Stimulated activated CD8-positive, alpha-beta memory T cell treated with anti-CD3 and anti-CD28 coated beads, Interleukin-7, amount 100 ng/mL, for 48 hours (primary cell): ENCODE measurements at places on chromosomes 3 and 15.

DNA sequence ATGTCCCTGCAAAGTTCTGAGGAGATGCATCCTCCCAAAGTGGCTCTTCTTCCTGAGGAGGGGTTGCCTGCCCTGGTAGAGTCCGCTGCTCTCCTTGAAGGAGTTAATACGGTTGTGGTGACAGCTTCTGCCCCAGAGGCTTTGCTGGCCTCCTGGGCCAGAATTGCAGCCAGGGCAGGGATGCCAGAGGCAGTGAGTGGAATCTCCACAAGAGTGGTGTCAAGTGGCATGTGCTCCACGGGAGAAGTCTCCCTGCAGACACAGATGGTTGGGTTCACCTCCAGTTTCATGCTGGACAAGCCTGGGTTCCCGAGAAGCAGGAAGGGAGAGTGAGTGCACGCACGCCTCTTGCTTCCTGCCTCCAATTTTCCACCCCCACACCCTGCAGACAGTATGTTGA is 105.5 kb downstream of the SLC25A26 start:
- no peak for DNase-seq

DNA sequence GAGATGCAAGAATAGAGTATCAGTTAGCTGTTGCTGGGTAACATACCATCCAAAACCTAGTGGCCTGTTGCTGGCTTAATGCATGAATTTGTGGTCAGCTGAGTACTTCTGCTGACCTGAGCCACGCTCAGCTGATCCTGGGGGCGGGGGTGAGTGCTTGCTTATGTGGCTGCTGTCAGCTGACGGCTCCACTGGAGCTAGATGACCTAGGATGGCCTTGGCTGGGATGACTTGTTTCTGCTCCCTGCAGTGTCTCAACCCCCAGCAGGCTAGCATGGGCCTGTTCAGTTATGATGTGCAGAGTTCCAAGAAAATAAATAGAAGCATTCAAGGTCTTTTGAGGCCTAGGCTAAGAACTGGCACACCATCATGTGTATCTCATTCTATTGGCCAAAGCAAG is 63.9 kb downstream of the FBLN2 start:
- no peak for DNase-seq

DNA sequence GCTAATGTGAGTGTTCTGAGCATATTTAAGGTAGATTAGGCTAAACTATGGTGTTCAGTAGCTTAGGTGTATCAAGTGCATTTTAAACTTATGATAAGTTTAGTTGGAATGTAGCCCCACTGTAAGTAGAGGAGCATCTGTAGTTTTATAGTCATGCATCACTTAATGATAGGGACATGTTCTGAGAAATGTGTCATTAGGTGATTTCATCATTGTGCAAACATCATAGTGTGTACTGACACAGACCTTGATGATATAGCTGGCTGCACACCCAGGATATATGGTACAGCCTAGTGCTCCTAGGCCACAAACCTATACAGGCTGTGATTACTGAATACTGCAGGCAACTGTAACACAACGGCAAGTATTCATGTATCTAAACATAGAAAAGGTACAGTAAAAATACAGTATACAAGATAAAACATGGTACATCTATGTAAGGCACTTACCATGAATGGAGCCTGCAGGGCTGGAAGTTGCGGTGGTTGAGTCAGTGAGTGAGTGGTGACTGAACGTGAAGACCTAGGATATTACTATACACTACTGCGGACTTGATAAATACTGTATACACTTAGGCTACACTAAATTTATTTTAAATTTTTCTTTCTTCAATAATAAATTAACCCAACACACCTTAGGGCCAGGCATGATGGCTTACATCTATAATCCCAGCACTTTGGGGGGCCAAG is 17.9 kb downstream of the DNAH1 start:
- no peak for DNase-seq

DNA sequence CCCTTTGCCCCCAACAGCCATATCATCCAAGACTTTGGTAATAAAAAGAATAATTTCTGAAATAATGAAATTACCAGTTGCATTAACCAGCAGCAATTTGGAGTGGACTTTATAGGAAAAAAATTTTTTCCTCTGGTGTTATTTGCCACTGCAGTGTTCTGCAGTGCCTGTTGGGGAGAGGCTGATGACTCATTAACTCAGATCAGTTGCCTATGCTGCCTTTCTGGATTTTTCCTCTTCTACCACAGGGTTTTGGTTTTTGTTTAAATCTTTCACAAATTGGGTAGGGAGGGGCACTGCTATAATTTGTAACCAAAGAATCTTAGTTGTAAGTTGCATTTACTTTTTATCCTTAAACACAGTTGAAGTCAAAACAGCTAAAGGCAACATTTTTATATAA is 22.7 kb downstream of the ATP6V1A start:
- DNase-seq, result no peak

- no peak for DNase-seq
These were observed 97.7 kb downstream of the DPH6 start for GRCh38 chr15:35448294-35448693.

DNA sequence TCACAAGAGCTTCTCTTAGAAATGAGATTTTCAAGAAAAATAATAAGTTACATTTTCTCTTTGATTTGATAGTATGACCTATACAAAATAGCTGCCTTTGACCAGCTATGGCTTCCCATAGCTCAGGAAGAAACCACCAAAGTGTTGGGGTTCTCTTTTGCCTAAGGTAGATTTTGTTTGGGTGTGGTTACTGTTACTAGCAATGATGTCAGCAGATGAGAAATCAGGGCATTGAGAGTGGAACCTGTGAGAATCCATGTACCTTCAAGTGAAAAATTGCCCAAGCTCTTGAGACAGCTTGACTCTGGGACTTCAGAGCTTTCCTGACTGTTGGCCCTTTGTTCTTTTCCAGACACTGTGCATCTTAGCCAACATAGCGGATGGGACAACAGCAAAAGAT is 45.6 kb downstream of the NME9 start:
- no peak for DNase-seq
